NCI-H748 treated with DMSO at 0.1 percent for 48 hours (cell line): ENCODE measurements at places on chromosomes 6 and 20.

GRCh38 chr6:146886587-146887446, 288.0 kb downstream of the ADGB start:
- no peak for DNase-seq

GRCh38 chr6:15409301-15410125, 163.6 kb downstream of the JARID2 start:
- DNase-seq, result no peak

GRCh38 chr6:147560670-147561069, 52.2 kb downstream of the SAMD5 start:
- DNase-seq, result no peak

DNA sequence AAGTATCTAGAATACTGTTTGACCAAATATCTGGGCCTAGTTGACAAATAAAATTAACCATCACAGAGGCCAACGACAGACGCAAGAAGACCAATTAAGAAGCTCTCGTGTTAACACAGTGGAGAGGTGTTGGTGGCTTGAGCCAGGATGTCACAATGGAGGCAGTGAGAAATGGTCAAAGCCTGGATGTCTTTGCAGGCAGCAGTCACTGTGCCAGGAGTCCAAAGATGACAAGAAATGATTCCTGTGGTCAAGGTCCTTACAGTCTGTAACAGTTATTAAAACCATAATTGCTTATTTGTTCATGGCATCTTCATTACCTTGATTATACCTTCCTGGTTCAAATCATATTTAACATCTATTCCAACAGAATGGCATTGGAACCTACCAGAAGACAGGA, 91.3 kb upstream of the EDN1 start:
- DNase-seq, result no peak

DNA sequence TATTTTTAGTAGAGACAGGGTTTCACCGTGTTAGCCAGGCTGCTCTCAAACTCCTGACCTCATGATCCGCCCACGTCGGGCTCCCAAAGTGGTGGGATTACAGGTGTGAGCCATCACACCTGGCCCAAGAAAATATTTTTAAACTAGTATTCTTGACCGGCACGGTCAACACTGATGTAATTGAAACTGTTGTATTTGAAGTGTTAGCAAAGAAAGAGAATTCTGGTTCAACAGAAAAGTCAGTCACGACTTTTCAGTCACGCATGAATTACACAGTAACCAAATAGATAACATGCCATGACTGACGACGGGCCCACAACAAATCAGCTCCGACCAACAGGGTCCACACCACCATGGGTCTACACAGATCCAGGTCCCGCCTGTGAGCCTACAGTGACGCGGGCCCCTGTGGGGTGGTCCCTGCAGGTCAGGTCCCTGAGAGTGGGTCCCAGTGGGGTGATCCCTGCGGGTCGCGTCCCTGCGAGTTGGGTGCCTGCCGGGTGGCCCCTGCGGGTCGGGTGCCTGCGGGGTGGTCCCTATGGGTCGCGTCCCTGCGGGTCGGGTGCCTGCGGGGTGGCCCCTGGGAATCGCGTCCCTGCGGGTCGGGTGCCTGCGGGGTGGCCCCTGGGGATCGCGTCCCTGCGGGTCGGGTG, 1.0 kb downstream of the GMEB2 start:
- DNase-seq, result no peak

DNA sequence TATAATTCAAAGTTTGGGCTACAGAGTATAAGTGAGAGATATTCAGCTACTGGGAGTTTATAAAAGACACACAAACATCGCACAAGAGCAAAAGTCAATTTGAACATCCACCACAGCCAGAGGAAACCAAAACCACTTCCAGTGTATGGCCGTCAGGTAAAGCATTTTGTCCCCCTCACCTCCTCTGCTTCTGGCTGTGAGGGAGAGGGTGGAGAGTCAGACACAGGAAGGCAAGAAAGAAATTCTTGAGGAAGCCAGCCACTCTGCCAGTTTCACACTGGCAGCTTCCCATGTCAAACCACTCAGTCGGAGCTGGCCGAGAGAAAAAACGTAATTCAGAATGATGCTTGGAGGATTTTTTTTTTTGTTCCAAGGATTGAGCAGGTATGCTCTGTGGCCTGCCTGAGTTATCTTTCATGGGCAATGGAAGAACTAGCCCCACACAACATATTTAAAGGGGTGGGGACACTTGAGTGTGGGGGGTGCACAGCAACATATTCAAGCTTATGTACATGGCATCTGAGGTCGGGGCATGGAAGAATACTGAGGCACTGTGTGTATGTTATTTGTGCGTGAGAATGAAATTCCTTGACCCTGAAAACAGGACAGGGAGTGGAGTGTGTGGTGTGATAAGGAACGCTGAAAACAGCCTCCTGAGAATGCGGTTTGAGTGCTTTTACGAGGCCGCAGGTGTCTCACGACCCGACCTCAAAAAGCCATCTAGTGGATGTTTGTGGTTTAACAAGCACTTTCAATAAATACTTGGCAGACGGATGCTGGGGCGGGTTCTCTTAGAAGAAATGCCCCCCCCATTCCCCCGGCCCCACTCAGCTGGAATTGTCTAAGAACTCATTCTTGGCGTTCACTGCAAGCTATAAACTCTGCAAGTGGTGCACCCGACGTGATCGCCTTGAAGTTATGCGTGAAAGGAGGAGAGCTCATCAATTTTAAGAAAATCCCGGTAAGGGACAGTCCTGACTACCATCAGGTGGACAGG, 27.5 kb upstream of the ZBTB22 start:
- peak; percentile 69 for DNase-seq

- DNase-seq, result no peak
These were observed 40.6 kb upstream of the BMP6 start for GRCh38 chr6:7685276-7685675.

DNA sequence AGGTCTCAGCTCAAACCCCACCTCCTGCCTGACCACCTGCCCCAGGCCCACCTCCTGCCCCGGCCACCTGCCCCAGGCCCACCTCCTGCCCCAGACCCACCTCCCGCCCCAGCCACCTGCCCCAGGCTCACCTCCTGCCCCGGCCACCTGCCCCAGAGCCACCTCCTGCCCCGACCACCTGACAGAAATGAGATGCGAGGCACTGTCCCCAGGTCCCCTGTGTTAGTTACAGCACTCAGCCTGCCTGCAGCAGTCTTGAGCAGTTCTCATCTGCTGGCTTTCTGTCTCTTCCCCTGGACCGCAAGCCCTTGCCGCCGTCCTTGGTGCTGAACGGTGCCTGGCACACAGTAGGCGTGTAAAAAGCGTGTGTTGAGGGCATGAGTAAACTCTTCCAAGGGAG, 79.5 kb downstream of the CDH4 start:
- DNase-seq, result no peak

- DNase-seq, result no peak
These were observed 123.5 kb upstream of the SAMD5 start for GRCh38 chr6:147384737-147385710.

DNA sequence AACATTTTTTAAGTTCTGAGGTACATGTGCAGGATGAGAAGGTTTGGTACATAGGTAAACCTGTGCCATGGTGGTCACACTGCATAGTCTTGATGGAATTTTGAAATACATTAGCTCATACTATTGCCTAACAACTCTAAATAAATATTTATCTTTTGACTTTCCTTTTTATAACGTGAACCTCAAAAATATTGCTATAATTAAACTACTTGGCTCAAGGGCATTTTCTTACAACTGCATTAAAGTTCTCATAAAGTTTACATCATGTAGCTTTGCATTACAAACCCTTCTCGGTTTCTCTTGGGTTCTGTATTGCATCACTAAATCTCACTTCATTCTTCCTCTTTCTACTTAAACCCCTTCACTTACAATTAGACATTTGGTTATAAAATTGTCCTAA, 636.0 kb upstream of the PTCHD4 start:
- no peak for DNase-seq

- DNase-seq, result peak; percentile 37
These were observed 939 bp downstream of the TGM3 start for GRCh38 chr20:2296524-2297356.

DNA sequence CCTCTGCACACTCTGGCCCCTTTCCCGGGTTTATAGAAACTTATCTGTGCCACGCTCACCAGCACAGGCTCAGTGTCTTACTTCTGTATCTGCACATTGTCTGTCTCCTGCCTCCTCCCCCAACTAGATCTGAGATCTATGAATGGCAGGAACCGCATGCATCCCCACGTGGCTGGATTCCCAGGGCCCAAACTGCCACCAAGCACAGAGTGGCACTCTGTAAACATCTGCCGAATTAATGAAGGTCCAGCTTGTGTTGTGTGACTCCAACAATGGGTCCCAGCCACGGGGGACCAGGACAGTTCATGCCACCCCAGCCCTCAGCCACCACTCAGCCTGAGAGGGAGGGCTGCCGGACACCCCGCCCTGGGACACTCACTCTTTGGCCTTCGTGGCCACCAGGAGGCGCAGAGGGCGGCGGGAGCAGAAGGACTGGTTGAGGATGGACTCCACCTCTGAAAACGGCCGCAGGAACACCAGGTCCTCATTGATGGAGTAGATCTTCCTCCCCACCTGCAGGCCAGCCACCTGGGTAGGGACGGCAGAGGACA, 171.1 kb downstream of the PREX1 start:
- no peak for DNase-seq
